Upper lobe of right lung (tissue), 1 donor: ENCODE measurements at places on chromosomes 16 and 17. TPM values are rescaled to one million over a fixed set of nuclear protein-coding genes. Genes with fewer than 3 reads are reported as not detected.

DNA sequence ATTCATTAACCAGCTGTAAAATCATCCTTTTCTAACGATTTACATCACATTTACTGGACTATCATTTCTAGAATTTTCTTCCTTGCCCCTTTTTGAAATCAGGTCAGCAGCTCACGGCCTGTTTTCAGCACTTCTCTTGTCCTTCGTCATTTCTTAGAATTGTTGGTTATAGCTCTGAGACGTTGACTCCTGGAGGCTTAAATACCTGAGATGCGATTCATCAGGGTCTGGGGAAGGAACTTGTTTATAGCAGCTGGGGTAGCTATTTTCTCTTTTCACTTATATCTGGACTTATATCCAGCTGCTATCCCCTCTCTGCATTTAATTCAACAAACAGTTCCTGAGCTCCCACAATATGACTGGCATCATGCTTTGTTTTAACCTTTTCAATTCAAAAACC is 338.7 kb upstream of the TNRC6C start:
- no peak overlapping the region for H3K27ac ChIP-seq
- H3K4me3 ChIP-seq = no peak overlapping the region
- H3K27me3 ChIP-seq = no peaks in the 10 kb centered on the region
- H3K36me3 ChIP-seq = no peaks in the 10 kb centered on the region
- H3K4me1 ChIP-seq = peaks cover 7% of the 10 kb centered on the region
- no peak for DNase-seq

- no peak overlapping the region for H3K27ac ChIP-seq
- peaks cover 3% of the 10 kb centered on the region for H3K4me1 ChIP-seq
- no peaks in the 10 kb centered on the region for H3K36me3 ChIP-seq
Observed at GRCh38 chr17:19456016-19456927, 45.2 kb downstream of the RNF112 start.

Gene RNF222
- total RNA-seq = not detected

DNA sequence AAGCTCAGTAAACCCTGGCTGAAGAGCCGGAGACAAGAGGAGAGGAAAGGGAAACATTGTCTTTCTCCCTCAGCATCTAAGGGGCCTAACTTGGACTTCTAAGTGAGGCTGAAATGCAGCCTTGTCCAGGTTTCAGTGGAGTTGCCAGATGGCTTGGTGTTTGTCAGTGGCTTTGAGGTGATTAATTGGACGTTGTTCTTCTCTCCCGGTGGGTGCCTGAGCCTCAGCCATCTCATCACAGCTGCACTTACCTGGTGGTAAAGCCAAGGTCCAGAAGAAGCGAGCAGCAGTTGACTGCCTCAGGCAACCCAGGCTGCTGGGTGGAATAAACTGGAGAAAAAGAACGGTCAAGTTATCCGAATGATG is 202.2 kb upstream of the NLRP1 start:
- no peak overlapping the region for H3K27ac ChIP-seq
- peaks cover 2% of the 10 kb centered on the region for H3K27me3 ChIP-seq
- no peaks in the 10 kb centered on the region for H3K4me1 ChIP-seq
- H3K36me3 ChIP-seq = no peaks in the 10 kb centered on the region
- no peak overlapping the region for H3K4me3 ChIP-seq

Gene LLGL2
- 133 TPM for total RNA-seq

- DNase-seq = no peak
- no peaks in the 10 kb centered on the region for H3K36me3 ChIP-seq
- peaks cover 69% of the 10 kb centered on the region for H3K4me1 ChIP-seq
- H3K4me3 ChIP-seq = no peak overlapping the region
- H3K27ac ChIP-seq = peak overlapping the region; percentile 72
Observed at GRCh38 chr17:17110520-17110919, 68.3 kb downstream of the MPRIP start.

Gene LRRC46
- 1.1 TPM for total RNA-seq

Gene CRISPLD2
- total RNA-seq = 61.9 TPM

Gene CNGB1
- total RNA-seq = not detected

DNA sequence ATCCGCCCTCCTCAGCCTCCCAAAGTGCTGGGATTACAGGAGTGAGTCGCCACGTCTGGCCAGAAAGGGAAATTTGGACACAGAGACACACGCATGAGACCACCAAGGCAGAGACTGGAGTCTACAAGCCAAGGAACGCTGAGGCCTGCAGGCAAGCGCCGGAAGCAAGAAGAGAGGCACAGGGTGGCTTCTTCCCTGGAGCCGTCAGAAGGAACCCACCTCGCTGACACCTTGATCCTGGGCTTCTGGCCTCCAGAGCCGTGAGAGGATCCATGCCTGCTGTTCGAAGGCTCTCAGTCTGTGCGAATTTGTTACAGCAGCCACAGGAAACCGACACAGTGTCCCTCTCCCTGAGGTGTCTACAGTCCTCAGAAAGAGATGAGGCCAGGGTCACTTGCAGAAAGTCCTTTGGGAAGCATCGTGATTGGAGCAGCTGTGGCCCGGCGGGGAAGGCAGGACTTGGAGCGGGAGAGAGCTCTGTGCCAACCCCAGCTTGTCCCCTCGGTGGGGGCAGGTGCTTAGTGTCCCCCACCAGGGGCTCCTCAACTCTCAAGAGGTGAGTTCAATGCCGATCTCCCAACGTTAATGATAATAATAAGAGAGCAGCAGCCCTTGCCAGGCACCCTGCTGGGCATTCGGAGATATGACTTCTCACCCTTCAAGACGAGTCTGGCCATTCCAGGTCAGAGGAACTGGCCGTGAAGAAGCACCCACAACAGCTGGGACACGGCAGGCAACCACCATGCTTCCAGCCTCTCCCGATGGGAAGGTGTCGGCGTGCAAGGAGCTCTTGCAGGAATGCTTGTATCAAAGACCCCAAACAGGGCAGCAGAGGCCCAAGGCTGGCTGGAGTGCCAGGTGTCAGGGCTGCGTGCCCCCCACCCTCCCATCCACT is 68.4 kb upstream of the TNRC6C start:
- H3K4me3 ChIP-seq = no peak overlapping the region
- peak; percentile 48 for DNase-seq
- no peaks in the 10 kb centered on the region for H3K36me3 ChIP-seq

Gene CDRT15L2
- total RNA-seq = not detected

DNA sequence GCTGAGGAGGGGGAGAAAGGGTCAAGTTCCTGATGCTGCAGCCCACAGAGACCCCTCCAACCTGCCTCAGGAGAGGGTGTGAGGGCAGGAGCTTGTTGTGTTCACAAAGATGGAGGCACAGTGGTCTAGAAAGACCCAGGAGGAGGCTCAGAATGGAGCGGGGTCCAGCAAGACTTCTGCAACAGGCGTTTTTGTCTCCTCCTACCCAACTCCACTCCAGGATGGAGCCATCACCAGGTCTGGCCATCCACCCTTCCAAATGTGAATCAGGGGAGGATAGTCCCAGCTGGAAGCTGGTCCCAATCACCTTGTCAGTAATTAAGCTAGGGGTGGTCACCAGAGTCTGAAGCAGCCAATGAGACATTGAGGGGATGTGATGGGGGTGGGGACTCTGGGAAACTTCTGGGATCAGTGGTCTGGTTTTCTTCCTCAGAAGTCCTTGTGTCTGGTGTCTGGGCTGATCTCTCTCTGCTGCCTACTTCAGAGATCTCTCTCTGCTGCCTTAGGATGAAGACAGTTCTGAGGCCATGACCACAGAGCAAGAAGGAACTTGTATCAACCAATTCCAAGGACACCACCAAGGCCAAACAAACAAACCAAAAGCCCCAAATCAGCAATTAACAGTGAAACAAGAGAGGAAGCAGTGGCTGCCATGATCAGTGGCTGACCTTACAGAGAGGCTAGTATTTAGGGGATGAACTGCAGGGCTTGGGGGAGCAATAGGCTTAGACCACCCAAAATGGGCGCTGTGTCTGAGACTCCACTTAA is 14.5 kb downstream of the CD300LB start:
- H3K4me3 ChIP-seq = no peak overlapping the region
- H3K4me1 ChIP-seq = no peaks in the 10 kb centered on the region
- no peak for DNase-seq
- no peak overlapping the region for H3K27ac ChIP-seq
- H3K27me3 ChIP-seq = no peaks in the 10 kb centered on the region

DNA sequence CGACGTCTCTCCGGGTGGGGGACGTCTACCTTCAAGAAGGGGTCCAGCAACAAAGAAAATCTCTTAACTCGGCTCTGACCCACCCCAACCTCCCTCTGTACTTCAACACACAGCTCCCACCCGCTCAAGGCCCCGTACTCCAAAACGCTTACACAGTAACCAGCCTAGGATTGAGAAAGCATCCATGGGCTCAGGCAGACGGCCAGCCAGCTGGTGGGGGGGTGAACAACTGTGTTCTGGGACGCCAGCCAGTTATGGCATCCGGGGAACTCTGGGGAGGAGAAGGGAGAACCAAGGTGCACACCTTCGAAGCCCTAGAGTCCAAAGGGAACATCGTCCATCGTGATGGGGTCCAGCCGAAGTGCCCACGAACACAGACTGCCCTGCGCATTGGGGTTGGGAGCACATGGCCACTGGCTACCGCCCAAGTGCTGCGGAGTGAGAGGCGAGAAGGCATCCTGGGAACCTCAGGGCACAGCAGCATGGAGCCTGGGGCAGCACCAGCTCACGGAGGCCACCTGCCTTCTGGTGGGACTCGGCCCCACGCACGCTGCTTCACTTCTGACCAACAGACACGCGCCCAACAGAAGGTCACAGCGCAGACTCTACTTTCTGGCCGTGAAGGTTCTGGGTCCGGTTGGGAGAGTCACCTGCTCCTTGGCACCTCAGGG is 14.3 kb downstream of the SLC16A3 start:
- no peaks in the 10 kb centered on the region for H3K27me3 ChIP-seq
- H3K4me1 ChIP-seq = peaks cover 74% of the 10 kb centered on the region
- H3K27ac ChIP-seq = peak overlapping the region; percentile 84
- H3K36me3 ChIP-seq = peaks cover 62% of the 10 kb centered on the region
- H3K4me3 ChIP-seq = no peak overlapping the region

DNA sequence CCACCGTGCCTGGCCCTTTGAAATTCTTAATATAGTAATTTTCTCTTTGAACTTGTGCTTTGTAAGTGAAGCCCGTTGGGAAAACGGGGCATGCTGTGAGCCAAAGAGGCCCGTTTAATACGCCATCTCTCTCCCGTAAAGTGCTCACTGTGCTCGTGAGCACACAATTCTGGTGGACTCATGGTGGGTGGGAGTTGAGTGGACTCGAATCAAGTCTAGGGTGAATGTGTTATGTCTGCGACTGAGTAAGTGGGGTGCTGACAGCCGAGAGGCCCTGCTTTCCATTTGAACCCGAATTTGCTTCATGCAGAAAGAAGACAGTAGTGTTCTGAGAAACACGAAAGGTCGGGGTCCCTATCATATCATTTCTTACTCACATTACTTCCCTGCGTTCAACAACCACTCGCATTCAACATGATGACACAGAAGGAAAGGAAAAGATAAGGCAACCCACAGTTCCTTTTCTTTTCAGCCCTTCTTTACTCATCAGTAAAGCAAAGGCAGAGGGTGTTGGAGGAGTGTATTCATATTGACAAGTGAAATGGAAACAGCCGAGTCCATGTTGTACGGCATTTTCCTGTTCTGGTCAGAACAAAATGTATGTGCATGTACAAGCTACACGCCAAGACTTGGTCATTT is 4.8 kb upstream of the ATP2A3 start:
- no peak for DNase-seq
- no peak overlapping the region for H3K4me3 ChIP-seq
- no peaks in the 10 kb centered on the region for H3K36me3 ChIP-seq
- no peak overlapping the region for H3K27ac ChIP-seq

DNA sequence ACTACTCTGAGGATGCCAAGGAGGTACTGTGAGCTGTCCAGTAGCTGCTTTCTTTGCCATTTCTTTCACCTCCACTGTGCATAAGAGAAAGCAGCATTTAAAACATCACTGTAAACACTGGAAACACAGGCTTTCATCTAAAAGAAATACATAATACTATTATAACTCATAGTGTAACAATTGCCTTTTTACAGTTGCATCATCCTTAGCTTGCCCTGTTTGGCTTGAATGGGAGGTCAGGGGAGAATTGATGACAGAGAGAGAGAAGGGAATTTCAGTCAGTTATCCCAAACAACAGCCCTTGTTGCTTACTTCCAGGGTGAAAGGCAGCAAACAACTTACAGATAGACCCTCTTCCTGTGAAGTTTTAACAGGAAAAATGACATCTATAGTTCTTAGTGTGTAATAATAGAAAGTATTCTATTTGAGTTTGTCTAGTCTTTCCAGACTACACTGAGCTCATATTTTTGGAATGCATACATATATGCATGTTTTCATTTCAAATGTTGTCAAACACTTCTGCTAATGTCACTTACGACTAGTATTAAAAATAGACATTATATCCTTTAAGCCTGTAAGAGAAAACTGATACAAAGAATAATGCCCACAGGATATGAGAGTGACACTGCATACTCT is 71.7 kb upstream of the MTMR4 start:
- no peak overlapping the region for H3K4me3 ChIP-seq
- no peaks in the 10 kb centered on the region for H3K4me1 ChIP-seq
- no peaks in the 10 kb centered on the region for H3K36me3 ChIP-seq
- no peak overlapping the region for H3K27ac ChIP-seq
- H3K27me3 ChIP-seq = no peaks in the 10 kb centered on the region

GRCh38 chr16:25299792-25300590 is 42.3 kb upstream of the ZKSCAN2 start:
- H3K27ac ChIP-seq = no peak overlapping the region
- H3K4me1 ChIP-seq = no peaks in the 10 kb centered on the region
- no peak for DNase-seq
- no peaks in the 10 kb centered on the region for H3K27me3 ChIP-seq

Gene FASN
- 432 TPM for total RNA-seq

Gene KLHL10
- 0.29 TPM for total RNA-seq

DNA sequence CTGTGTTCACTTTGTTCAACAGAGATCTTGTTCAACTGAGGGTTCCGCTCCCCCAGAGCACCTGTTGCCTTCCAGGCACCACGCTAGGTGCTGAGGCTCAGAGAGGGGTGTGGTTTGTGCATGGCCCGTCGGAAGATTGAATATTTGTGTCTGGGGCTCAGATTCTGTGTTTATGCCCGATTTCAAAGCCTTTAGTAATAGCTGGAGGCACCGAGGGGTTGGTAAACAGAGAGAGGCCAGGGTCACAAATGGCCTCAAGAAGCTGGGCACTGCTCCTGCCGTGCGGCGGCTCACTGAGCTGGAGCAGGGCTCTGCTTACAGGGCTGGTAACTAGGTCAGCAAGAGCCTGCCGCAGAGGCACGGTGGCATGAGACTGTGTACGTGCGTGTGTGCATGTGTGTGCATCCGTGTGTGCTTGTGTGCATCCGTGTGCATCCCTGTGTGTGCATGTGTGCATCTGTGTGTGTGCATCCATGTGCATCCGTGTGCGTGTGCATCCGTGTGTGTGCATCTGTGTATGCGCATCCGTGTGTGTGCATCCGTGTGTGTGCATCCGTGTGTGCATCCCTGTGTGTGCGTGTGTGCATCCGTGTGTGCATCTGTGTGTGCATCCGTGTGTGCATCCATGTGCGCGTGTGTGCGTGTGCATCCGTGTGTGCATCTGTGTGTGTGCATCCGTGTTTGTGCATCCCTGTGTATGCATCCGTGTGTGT is 5.4 kb downstream of the ITGAE start:
- peak overlapping the region; percentile 17 for H3K27ac ChIP-seq
- peaks cover 5% of the 10 kb centered on the region for H3K4me1 ChIP-seq
- H3K36me3 ChIP-seq = no peaks in the 10 kb centered on the region
- H3K27me3 ChIP-seq = no peaks in the 10 kb centered on the region
- no peak for DNase-seq
- H3K4me3 ChIP-seq = no peak overlapping the region

Gene KCTD11
- total RNA-seq = 8.9 TPM
